ENCODE measurements at places on chromosomes 4 and X.

DNA sequence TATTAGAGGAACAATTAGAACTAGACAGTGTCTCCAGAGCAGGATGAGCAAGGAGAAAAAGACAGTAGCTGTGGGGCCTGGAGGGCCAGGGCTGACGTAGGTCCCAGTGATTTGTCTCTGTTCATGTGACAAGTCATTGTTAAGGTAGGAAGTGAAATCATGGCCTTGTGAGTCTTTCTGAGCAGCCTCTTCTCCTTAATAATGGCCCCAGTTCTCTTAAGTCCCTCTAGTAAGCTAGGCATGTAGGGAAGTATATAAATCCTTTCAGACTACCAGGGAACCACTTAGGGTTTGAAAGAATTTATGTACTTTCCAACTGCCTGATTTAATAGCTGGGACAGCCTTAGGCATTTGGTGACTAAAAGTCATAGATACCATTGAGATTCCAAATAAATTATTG, 133.0 kb downstream of the KLHL8 start:
- DNase-seq = peak; percentile 68

GRCh38 chr4:85151371-85151770, 184.9 kb upstream of the WDFY3 start:
- DNase-seq = no peak

- DNase-seq = no peak
Measured at GRCh38 chrX:100995469-100995868, 26.0 kb downstream of the ARL13A start.

DNA sequence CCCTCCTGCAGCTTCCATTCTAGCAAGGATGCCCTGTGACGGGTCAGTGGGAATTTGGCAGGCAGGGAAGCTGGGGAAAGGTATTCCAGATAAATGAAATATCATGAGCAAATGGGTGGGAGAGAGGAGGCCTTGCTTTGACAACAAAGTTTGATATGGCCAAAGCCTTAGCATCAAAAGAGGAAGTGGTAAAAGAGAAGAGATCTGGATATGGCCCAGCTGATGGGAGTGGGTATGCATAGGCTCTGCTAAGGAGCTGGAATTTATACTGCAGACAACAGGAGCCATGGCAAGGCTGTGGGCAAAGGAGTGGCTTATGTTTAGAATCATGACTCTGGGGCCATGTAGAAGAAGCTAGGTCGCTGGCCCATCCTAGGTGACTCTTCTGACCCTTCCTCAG, 89.2 kb downstream of the PJA1 start:
- DNase-seq = no peak

- no peak for DNase-seq
Measured at GRCh38 chr4:158139086-158139485, 33.7 kb downstream of the GASK1B start.

DNA sequence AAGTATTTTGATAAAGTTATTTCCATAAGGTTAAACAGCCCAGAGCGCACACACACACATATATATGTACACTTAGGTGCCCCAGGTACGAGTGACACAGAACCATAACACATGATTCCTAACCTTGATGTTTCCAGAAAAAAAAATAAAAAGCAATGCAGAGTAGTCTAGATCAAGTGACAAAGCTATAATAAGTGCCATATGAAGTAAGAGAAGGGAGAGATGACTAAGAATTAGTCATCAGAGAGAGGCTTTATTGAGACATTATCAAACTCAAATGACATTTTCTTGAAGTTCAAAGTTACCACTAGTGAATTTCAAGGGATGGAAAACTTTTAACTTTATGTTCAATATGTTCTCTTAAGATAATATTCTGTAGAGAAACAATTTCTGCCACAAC, 215.0 kb downstream of the HTR2C start:
- no peak for DNase-seq

GRCh38 chr4:182465979-182466378, 222.8 kb downstream of the TENM3 start:
- no peak for DNase-seq

DNA sequence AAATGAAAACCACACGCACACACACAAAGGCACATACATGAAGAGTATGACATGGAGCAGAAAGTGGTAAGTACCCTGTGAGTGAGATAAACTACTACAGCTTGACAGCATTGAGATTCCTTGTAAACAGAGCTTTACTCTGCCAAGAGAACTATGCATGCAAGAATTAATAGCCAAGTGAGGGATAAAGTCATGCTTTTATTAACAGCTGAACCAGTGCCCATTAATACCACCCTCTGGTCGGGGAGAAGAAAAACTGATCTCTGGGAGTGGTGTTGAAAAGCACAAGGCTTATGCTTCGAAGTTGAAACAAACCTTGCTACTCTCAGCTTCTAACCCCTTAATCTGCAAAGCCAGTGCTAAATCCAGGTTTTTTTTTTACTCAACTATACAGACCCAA, 95.9 kb upstream of the C1QTNF7 start:
- no peak for DNase-seq

DNA sequence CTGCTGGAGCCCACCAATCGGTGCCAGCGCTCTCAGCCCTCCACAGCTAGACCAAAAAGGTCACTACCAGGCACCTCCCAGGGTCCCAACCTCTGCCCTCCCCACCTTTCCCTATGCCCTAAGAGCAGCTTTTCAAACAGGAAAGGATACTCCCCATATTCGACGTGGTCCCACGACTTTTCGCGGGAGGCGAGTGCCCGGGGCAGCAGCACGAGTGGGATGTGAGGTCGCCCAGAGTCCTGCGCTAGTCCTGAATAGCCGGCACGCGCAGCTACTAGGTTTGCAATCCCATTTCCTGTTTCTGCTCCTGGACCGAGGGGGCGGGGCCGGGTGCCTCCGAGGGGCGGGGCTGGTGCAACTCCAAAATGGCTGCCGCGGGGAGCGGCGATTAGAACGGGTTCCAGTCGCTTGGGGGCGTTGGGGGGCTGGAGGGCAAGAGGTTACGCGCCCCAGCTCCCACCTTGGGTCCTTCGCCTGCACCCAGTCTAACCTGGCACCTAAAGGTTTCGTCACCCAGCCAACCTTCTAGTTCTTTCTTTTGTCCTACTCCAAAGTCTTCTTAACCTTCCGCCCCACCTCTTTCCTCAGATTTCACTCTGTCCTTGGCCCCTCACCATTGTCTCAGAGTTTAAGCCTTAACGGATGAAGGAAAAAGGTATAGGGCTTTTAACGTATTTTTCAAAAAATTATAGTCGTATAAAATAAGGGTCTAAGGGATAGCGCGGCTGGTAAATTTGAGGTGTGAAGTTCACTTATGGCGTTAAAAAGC, 85.0 kb upstream of the TENT5D start:
- peak; percentile 61 for DNase-seq

DNA sequence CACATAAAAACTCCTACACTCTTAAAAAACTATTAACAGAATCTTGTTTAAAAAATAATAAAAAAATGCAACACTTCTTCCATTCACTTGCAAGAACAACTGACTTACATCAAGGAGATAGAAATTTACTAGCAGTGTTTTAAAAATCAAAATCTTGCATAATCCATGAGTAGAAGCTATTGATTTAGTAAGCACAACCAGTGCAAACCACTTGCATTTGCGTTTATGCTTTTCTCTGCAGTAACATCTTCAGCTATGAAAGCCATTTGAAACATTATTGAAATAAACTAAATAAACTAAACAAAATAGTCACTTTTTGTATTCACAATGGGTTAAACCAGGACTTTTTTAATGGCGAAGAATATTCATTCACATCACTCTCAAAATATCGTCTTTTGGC, 389.2 kb upstream of the EMCN start:
- DNase-seq = no peak

DNA sequence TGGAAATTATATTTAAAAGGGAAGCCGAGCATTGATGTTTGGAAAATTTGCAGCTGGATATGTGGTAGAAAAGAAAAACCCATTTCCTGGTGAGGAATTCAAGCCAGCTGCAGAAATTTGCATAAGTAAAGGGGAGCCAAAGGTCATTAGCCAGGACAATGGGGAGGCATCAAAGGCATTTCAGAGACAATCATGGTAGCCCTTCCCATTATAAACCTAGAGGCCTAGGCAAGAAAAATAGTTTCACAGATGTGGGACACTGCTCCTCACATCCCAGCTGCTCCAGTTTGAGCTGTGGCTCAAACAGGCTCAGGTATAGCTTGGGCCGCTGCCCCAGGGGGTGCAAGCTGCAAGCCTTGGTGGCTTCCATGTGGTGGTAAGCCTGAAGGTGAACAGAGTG, 35.8 kb downstream of the NAP1L3 start:
- no peak for DNase-seq

- no peak for DNase-seq
Measured at GRCh38 chr4:15848191-15848842, 70.2 kb downstream of the CD38 start.

- no peak for DNase-seq
Measured at GRCh38 chr4:8345053-8345945, 75.7 kb downstream of the HTRA3 start.

GRCh38 chr4:185202984-185203485, 765 bp downstream of the CFAP97 start:
- no peak for DNase-seq

GRCh38 chr4:10153161-10153560, 36.6 kb upstream of the WDR1 start:
- no peak for DNase-seq

- no peak for DNase-seq
Measured at GRCh38 chr4:60657041-60657440, 543.1 kb upstream of the ADGRL3 start.

DNA sequence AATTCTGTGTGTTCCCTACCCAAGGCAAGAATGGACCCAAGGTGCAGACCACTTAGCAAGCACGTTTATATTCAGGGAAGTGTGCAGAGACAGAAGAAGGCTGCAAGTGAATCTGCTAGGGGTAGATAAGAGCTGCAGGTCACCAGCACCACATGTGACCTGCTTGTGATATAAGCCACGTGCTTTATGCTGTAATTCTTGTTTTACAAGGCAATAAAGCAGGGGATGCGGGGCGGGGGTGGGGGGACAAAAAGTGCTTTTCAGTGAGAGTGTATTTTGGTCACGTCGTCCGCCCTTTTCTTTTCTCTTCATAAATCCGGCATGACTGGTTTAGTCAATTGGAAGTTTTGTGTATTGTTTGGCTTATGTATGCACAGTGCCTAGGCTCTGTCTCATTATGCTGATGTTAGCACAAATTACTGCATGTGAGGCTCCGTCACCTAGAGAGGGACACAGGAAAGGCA, 192.7 kb downstream of the RBMX2 start:
- DNase-seq = no peak

GRCh38 chr4:16626945-16627344, 271.5 kb downstream of the LDB2 start:
- no peak for DNase-seq

DNA sequence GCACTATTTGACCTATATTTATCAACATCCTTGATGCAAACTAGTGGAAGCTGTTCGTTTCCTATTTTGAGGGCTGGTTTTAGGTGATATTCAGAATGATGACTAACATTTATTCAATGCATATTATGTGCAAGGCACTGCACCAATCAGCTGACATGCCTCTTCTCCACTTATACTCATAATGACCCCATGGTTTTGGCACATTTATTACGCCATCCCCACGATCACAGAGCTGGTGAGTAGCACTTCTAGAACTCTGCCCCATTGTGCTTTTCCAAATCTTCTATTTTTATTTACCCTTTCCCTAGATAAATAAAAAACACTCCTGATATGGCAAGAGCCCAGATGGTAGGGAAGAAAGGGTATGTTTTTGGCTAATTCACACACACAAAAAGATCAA, 13.1 kb downstream of the SCML1 start:
- DNase-seq = peak; percentile 10

DNA sequence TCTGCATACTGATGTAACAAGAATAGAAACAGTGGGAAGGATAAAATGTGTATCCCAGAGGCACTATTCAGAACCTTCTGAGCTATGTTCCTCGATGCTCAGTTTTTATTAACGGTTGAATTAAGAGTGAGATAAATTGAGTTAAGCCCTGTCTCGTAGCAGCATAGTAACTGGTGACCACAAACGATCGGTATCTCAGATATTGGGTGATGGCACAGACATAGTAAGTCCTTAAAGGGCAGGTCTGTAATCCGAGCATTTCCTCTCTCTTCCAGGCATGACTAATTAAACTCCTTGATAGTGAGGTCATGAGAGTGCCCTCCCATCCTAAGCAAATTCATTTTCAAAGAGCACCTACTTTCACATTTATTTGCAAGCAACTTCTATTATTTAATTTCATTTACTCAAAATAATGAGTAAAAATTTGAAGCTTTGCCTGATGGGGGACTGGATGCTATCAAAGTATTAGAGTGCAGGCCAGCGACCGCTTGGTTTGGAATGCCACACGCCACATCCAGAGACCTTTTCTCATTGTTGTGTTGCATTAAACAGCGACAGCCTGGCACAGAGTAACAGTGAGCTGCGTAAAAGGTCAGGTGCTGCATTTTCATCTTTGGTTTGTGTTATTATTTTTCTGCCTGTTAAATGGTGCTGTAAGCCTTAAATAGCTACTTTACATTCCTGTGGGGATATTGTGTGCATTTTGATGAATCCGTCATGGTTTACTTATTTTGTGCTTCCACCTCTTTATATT, 101.9 kb downstream of the PCDH7 start:
- no peak for DNase-seq

DNA sequence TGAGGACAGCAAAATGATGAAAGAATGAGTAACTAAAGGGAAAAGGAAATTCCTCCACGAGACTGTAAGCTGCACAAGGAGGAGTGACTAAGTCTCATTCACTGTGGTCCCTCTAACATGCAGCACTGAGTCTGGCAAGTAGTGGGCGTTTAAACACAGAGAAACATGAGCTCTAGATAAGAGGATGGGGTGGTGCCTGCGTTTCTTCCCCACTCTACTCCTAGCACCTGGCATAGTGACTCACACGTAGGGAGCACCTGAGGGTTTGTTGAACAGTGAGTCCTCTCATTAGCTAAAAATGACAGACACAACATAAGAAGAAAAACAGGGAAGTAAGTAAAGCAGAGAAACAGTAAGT, 105.8 kb upstream of the CBR4 start:
- DNase-seq = peak; percentile 31

DNA sequence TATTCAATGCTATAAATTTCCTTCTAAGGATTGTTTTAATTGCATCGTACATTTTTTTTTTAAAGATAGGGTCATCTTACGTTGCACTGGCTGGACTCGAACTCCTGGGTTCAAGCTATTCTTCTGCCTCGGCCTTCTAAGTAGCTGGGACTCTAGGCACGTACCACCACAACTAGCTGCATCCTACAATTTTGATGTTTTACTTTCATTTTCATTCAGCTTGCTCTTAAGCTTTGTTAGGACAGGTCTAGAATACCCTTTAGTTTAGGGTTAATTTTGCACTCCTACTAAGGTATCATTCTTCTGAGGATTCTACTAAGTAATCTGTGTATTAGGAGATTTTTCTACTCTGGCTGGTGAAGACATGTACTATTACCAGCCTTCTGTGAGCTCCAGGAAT, 50.2 kb upstream of the C1GALT1C1 start:
- no peak for DNase-seq

DNA sequence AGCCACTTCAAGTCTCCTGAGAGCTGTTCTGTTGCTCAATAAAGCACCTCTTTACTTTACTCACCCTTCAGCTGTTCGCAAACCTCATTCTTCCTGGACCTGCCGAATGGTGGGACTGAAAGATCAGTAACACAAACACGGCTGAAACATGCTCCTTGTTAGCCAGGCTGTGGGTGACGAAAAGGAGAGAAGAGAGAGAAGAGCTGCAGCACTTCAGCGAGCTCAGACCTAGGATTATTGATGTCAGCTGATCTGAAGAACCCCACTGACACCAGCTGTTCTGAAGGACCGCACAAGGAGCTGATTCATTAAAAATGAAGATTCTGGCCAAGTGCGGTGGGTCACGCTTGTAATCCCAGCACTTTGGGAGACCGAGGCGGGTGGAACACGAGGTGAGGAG, 2020.0 kb upstream of the ADGRL3 start:
- no peak for DNase-seq

- peak; percentile 78 for DNase-seq
Measured at GRCh38 chr4:163554870-163555465, 60.5 kb downstream of the TMA16 start.

GRCh38 chrX:19837648-19838047, 49.8 kb downstream of the SH3KBP1 start:
- DNase-seq = no peak
